ENCODE measurements at places on chromosomes 7 and 10. TPM values are rescaled to one million over a fixed set of nuclear protein-coding genes. Genes with fewer than 3 reads are reported as not detected.

PLEKHS1 gene
- not detected for total RNA-seq

TWIST1 gene
- 1.2 TPM for total RNA-seq

DNA sequence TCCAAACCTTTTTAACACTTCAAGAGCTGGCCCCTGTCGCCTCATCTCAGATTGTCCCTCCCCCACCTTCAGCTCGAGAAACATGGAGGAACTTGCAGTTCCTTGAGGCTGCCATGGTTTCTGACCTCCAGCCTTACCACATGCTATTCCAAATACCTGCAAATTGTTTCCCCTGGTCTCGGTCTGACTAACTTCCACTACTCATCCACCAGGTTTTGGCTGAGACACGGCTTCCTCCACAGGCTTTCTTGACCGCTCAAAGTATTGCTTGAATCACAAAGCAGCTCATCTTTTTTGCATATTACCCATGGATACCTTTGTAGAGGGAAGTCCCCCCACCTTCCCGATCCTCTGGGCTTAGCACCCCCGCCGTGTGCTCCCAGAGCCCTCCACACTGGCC is 5.2 kb upstream of the SAMD8 start:
- DNase-seq, result no peak

DNA sequence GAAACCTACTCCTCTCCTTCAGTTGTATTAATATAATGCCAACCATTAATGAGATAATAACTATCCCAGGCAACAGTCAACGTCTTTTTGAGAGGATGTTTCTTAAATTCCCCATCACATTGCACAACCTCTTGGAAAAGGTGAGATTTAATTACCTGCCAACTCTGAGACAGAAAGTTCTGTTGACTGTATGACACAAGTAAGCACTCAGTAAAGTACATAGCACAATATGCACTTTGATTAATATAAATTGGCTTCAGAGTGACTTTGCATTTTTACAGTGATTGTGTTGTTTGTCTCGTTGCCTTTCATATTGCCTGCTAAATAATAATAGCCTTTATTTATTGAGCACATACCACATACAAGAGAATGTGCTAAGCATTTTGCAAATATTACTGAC is 46.7 kb downstream of the CAV1 start:
- no peak for DNase-seq

GRCh38 chr10:1550291-1550595 is 187.1 kb downstream of the ADARB2 start:
- DNase-seq, result no peak

DNA sequence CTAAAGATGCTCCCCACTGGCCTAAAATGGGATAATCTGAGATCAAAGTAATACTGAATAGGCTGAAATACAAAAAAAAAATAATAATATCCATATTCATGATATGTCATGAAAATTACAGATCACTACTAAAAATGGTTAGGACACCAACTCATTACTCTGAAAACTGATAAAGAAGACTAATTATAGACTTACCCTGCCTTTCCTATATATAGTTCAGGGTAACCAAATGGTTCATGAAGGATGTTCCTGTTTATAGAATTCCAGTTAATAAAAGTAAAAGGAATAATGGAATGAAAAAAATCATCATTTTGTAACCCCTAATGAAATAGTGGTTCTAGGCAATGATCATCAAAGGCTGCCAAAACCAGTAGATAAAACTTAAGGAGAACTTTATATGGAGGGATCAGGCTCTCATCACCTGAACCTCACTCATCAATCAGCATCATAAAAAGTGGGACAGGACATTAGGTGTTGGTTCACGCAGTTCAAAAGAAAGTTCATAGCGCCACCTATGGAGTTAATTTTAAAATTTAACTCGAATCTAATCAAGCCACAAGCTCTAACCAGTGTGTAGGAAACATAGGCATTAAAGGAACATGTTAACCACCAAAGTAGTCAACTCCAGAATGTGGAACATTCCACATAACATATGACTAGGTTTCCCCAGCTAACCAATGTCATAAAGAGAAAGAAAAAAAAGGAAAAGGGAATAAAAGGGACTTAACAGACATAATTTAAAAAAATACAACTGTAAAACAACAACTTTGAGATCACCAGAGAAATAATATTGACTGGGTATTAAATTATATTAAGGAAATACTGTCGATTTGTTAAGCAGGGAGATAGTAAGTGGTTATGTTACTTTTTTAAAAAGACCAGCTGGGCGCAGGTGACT is 35.7 kb downstream of the P4HA1 start:
- no peak for DNase-seq

DNA sequence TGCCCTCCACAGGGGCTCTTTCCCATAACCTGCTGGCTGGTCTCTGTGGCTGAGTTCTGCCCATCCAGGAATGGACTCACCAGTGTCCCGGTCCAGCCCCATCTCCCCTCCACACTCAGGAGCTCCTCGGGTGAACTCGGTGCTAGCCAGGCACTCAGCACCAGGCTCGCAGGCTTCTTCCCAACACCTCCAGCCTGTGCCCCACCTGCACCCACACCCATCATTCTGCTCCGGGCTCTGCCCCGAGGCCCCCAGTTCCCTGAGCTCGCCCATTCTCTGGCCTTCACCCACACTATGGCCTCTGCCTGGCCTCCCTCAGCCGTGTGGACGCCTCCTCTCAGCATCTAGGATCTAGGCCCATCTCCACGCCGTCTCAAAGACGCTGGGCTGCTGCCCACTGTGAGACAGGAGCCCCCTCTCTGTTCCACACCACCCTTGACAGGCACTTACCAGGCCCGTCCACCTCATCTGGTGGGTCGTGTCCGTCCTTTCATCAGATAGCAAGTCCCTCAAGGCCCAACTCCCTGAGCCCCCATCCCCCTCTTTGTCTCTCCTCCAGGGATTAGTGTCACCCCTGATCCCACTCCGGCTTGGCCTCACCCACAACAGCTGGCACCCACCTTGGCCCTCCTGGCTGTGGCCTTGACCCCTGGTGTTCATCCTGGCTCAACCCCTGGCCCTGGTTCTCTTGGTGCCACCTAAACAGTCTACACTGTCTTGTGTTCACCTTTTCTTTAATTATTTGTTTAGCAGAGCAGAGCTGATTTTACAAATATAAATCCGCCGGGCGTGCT is 76.0 kb upstream of the FAM20C start:
- DNase-seq, result no peak

GRCh38 chr10:58044072-58044471 is 223.6 kb downstream of the IPMK start:
- DNase-seq, result no peak

DNA sequence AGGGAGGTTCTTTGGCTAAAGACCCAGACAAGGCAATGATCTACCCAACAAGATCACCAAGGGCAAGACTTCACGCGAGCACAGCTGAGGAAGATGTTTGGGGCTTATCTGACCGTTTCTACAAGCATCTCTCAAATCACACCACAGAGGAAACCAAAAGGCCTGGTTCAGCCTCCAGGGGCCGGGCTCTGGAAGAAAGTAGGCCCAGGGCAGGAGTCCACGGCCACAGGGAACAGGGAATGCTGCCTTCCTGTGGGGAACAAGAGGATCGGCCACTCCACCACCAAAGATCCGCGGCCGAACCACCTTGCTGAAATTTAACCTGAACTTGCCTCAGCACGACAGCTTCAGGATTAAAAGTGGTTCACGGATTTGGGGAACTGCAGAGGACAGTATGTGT is 332.5 kb downstream of the PTPRN2 start:
- peak; percentile 57 for DNase-seq

DNA sequence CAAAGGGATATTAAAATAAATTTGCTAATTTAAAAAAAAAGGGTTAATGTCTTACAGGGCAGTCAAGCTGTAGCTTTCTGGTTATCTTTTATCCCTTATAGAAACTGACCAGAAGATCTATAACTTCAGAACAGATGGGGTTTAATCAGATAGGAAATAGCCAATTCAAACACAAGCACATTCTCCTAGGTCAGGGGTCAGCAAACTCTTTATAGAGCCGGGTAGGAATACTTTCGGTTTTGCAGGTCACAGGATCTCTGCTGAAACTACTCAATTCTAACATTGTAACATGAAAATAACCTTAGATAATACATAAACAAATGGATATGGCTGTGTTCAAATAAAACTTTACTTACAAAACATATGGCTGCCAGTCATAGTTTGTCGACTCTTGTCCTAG is 479.8 kb downstream of the ADRA2A start:
- DNase-seq, result no peak

- DNase-seq, result peak; percentile 74
These were observed 44.2 kb upstream of the DPYSL4 start for GRCh38 chr10:132142396-132143161.

FRG2B gene
- not detected for total RNA-seq

ZP3 gene
- not detected for total RNA-seq

GRCh38 chr7:11026452-11027359 is 53.0 kb downstream of the PHF14 start:
- no peak for DNase-seq

- no peak for DNase-seq
These were observed 62.5 kb downstream of the GATA3 start for GRCh38 chr10:8116926-8117493.

DNA sequence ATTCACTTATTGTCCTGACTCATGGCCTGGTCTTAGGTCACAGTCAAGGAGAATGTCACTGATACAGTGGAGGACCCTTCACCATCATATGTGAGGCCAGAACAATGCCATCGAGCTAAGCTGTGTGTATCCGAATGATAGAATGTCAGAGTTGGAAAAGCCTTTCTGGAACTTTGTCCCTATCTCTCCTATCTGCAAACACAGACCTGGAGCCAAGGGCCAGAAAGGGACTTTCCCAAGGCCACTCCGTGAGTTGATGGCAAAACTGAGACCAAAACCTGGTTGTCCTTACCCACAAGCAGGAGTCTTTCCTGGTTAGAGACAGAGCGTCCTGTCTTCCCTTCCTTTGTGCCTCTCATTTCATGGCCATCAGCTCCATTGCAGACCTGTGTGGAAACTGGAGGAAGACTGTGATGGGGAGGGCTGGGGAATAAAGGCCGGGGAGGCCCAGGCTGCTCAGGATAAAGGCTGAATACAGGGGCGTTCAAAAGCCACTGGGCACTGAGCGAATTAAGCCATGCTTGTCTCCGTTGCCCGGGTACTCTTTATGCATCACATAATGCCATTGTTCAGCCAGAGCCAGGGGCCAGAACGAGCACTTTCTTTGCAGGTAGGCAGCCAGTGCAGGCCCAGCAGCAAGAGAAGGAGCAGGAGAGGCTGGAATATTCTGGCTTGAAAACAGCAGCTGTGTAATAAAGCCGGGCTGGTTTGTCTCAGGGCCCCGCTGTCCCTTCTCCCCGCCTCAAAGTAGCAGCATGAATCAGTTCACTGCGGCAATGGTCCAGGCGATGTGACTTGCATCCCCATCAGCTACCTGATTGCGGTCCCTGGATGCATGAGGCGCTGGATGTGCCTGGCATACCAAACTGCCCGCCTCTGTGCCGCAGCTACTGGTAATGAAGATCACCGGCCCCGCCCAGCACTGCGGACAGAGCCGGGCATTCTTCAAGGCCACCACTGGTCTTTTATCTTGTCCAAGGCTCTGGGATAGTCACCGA is 143.0 kb downstream of the RPS24 start:
- DNase-seq, result no peak

GRCh38 chr7:129782818-129783583 is 169.8 kb downstream of the UBE2H start:
- DNase-seq, result no peak

PLEKHA8 gene
- total RNA-seq, result 5.7 TPM

- peak; percentile 77 for DNase-seq
These were observed 584 bp upstream of the RUNDC3B start for GRCh38 chr7:87627634-87627994.

DNA sequence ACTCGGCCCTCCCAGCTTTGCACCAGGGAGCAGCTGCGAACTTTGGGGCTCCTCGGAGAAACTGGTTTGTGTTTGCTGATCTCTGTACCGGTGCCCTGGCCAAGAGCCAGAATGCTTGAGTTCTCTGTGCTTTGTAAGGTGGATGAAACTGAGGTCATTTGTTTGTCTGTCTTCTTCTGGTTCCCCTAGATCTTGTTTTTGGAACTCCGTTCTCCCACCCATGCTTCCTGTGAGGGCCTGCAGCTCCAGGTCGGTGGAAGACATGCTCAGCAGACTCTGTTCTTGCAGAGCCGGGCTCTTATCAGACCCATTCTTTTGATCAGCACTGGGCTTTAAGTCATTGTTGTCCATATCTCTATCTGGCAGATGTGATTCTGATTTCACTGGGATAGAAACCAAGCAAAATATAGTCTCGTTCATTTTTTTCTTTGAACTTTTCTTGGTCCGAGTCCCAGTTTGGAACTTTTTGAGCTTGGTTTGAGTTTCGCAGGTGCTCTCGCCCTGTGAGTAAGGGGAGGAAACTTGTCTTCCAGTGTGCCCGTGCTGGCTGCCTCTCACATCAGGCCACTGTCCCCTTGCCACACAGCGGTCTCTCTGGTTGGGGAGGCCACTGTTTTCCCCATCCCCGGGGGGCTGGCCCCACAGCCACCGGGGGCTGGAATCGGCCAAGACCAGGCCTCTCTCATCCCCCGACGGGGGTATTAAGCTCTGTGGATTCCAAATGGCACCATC is 31.2 kb downstream of the JCAD start:
- DNase-seq, result no peak

DNA sequence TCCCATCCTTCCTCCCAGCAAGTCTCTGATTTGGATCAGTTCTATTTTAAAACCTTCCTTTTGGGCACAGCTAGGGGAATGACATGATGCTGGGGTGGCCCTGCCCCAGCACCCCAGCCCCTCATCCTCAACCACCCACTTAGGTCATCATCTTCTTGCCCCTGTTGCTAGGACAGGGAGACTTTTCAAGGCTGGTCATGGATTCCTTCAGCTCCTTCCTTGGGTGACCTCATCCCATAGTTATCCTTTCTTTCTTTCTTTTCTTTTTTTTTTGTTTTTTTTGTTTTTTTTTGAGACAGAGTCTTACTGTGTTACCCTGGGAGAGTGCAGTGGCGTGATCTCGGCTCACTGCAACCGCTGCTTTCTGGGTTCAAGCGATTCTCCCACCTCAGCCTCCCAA is 127.2 kb downstream of the WDFY4 start:
- no peak for DNase-seq

UNCX gene
- total RNA-seq, result not detected

GRCh38 chr7:93697901-93698300 is 123.4 kb upstream of the CALCR start:
- no peak for DNase-seq

DNA sequence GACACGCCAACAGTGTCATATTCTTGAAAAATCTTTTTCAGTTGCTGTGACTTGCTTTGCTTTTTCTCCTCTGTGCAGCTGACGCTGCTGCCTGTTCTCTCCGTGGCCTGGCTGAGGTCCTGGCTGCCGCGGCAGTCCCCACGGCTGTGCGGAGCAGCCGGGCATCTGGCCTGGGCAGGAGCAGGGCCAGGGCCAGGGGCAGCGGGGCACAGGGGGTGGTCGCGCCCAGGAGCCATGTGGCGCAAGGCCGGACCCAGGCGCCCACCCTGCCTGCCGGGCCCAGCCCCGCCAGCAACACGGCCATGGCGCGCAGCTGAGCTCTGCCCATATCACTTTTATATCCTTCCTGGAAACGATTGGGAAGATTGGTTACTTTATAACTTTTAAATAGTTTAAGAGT is 109.4 kb upstream of the ACBD5 start:
- no peak for DNase-seq

GRCh38 chr10:122292376-122292775 is 21.3 kb downstream of the BTBD16 start:
- no peak for DNase-seq
